ENCODE measurements at places on chromosomes 16 and 17.
A peak's percentile ranks its signal among the peaks of the same experiment; 100 is the strongest.

- DNase-seq, result no peak
These were observed 646 bp downstream of the CBX2 start for GRCh38 chr17:79778504-79779083.

DNA sequence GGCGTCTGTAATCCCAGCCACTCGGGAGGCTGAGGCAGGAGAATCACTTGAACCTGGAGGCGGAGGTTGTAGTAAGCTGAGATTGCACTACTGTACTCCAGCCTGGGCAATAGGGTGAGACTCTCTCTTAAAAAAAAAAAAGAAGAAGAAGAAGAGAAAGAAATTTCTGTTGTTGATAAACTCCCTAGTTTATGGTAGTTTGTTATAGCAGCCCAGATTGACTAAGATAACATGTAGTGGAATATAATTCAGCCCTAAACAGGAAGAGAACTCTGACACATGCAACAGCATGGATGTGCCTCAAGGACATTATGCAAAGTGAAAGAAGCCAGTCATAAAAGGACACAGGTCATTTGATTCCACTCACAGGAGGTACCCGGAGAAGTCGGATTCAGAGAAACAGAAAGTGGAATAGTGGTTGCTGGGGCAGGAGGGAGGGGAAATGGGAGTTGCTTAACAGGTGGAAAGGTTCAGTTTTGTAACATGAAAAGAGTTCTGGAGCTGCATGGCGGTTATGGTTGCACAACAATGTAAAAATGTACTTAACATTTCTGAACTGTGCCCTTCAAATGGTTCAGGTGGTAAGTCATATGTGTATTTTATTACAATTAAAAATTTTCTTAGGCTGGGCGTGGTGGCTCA lies 26.0 kb upstream of the PRM1 start:
- DNase-seq, result no peak

GRCh38 chr16:79347277-79347676 lies 253.3 kb downstream of the MAF start:
- no peak for DNase-seq

- peak; percentile 25 for DNase-seq
These were observed 36.7 kb downstream of the CMIP start for GRCh38 chr16:81481207-81481821.

DNA sequence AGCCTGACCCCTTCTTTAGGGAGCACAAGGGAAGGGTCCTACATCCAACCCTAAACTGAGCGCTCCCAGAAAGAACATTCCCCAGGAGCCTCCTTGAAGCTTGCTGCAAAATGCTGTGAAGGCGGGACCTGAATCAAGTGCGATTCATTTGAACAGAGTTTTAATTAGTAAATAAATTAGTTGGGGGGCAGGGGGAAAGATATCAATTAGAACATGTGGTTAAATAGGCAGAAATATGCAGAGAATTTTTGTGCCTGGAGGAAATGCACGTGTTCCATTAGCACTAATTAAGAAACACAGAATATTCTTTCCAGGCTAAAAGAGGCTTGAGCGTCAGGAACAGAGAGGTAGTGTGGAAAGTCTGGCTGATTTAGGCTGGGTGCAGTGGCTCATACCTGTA lies 38.5 kb upstream of the SHISA9 start:
- DNase-seq, result no peak

DNA sequence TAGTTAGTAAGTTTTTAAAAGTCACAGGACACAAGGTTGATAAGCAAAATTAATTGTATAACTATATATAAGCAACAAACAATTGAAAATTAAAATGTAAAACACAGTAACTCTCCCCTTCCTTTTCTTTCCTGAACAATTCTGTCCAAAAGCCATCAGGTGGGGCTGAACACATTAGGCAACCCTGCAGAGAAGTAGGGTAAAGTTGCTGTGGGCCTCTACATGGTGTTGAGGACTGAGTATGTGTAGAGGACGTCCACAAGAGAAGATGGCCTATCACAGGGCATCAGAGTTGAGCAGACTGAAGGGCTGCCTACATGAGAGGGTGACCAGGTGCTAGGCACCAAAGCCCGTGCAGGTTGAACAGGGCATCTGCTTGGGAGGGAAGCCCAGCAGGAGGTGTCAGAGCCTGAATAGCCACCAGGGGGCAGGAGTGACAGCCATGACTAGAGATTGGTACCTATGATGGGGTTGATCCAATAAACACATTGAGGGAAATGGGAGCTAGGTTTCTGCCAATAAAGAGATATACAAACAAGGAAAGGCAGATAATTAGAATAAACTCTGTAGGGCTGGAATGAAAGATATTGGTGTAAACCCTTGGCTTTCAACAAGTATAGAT lies 415.1 kb downstream of the NPIPA8 start:
- no peak for DNase-seq

DNA sequence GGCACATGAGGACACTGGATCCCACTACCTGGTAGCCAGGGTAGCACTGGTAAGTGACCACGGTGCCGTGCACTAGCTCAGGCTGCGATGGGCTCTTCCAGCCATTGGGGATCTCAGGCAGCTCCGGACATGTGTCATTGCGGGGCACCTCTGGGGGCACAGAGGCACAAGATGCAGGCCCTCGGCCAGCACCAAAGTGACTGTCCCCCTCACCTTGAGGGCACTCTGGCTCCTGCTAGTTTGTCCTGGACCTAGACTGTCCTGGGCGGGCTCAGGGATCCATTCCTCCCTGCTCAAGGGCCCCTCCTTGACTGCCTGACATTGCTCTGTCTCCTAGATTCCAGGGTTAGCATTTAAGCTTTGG lies 6.7 kb upstream of the PHF12 start:
- no peak for DNase-seq

DNA sequence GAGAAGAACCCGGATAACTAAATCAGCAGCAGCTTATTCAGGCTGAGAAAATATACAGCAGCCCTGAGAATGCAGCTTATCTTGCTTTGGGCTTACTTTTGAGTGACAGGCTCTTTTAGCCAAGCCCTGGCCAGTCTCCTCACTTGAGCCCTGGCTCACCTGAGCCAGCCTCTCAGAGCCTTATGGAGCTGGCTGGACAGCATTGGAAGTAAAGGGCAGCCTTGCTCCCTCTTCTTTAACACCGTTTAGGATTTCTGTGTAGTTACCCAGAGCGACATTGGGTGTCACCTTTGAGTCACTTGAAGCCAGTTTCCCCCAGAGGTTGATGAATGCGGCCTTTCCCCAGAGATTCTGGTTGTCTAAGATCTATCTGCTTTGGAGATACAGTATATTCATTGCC lies 7.7 kb upstream of the NPIPB2 start:
- DNase-seq, result peak; percentile 62

DNA sequence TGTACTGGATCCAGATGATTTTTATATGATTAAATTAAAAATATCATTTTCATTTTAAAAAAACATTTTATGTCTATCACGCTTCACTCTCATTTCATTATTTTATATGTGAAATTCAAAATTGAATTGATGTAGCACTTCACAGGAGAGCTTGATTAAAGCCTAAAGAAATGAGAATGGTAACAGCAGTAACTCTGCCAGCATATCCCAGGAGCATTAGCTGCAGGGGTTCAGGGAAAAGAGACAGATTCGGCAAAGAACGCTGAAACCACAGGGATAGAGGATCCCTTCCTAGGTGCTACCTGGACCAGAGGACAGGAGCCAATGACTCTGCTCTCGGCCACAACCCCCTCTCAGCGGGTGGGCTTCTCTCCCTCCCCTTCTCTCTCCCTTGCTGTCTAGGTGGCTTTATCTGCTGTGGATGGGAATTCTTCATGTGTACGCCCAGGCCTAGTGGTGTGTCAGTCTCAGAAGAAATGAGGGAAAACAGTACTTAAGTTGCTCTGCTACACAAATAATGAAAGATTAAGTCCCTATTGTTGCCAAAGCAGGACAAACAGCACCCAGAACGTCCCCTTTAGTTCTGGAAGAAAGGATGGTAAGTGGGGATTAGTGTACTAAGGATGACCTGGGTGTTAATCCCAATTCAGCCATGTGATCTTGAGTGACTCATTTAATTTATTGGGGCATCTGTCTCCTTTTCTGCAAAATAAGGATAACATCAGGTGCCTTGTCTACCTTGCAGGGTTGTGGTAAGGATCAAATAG lies 123.3 kb downstream of the CDK5R1 start:
- DNase-seq, result no peak

GRCh38 chr17:67646472-67646871 lies 71.3 kb upstream of the NOL11 start:
- DNase-seq, result no peak

- no peak for DNase-seq
These were observed 49.2 kb upstream of the STH start for GRCh38 chr17:45949755-45950320.

- DNase-seq, result peak; percentile 74
These were observed 4.7 kb downstream of the SLC5A11 start for GRCh38 chr16:24850289-24850938.

GRCh38 chr16:23996258-23996955 lies 160.6 kb downstream of the PRKCB start:
- no peak for DNase-seq

DNA sequence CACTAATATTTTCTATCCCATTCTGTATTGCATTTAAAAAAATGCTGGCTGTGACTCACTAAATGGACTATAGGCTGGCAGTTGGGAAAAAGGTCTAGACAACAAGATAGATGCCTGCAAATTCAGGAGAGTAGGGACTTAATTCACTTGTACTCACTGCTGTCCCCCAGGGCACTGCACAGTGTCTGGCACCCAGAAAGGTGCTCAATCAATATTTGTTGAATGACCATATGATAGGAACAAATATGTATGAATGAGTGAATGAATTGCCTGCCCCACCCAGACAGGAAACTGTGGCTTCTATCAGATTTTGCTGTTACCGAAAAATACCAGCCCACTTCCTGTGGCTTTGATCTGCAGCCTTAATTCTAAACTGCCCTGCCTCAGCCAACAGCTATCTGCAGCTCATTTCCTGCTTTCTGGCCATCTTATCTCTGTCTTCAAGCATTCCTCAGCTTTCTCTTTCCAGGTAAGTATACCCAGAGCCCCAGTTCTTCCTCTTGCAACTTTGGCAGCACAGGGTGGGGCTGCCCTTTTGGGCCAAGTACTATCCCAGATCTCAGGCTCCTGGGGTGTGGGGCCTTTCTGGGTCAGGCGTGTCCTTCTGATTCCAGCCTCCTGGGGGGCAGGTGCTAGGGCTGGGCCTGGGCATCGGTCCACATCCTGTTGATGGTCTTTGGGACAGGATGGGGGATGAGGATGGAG lies 15.3 kb upstream of the TNS4 start:
- DNase-seq, result peak; percentile 39

DNA sequence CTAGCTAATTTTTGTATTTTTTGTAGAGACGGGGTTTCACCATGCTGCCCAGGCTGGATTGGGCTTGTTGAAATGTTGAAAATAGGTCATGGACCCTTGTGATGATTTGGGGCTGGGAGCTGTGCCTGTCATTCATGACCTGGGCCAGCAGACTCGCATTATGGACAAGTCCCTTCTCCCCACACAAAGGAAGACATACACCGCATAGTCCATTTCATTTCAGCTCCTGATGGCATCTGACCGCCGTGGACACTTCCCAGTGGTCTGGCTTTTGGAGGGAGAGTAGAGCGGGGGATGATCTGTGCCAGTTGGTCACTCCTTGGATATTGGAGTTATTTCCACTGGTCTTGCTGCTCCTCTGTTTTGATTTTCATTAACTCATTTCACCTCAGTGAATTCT lies 34.8 kb downstream of the MPRIP start:
- no peak for DNase-seq

DNA sequence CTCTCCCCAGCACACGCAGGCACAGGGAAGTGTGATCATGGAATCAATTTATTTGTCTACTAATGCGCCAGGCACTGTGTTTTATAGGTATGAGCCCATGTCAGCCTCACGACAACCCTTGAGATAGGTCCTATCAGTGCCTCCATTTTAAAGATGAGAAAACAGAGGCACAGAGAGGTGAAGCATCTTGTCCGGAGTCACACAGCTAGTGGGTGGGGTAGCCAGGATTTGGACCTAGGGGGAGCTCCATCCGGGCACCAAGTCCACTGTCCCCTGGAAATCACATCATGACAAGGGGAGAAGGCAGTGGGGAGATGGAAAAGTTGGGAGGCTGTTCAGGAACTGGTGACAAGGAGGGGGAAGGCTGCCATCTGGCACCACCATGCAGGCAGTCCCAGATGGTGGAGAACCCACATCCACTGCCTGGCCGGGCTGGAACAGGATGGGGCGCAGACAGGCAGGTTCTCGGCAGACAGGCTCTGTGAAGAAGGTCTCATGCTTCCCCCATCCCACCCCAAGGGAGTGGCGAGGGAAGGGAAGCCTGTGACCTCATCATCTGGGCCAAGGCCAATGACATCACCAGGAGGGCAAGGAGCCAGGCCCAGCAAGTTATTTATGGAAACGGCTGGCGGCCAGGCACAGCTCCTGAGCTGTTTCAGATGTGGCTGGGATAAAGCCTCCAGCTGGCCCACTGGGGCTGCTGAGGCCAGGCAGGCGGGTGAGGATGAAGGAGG lies 126.0 kb upstream of the SDK2 start:
- no peak for DNase-seq

All from HCEC 1CT (cell line).